ENCODE measurements at places on chromosomes 13 and 19.
A peak's percentile ranks its signal among the peaks of the same experiment; 100 is the strongest.

GRCh38 chr13:33132644-33133440 lies 116.6 kb downstream of the KL start:
- no peaks in the 10 kb centered on the region for H3K27me3 ChIP-seq
- no peak overlapping the region for H3K27ac ChIP-seq
- no peak for DNase-seq
- H3K36me3 ChIP-seq = peaks cover 16% of the 10 kb centered on the region
- peaks cover 4% of the 10 kb centered on the region for H3K4me1 ChIP-seq

DNA sequence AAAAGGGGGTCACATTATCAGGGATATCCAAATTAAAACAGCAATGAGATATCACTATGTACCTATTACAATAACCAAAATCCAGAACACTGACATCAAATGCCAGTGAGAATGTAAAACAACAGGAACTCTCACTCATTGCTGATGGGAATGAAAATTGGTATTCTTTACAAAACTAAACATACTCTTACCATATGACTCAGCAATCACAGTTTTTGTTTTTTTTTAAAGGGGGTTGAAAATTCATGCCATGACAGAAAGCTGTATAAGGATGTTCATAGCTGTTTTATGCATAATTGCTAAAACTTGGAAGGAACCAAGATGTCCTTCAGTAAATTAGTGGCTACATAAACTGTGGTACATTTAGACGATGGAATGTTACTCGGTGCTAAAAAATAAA lies 71.6 kb upstream of the SLITRK1 start:
- no peaks in the 10 kb centered on the region for H3K36me3 ChIP-seq
- no peak overlapping the region for H3K4me3 ChIP-seq
- peaks cover 5% of the 10 kb centered on the region for H3K4me1 ChIP-seq
- no peaks in the 10 kb centered on the region for H3K27me3 ChIP-seq

DNA sequence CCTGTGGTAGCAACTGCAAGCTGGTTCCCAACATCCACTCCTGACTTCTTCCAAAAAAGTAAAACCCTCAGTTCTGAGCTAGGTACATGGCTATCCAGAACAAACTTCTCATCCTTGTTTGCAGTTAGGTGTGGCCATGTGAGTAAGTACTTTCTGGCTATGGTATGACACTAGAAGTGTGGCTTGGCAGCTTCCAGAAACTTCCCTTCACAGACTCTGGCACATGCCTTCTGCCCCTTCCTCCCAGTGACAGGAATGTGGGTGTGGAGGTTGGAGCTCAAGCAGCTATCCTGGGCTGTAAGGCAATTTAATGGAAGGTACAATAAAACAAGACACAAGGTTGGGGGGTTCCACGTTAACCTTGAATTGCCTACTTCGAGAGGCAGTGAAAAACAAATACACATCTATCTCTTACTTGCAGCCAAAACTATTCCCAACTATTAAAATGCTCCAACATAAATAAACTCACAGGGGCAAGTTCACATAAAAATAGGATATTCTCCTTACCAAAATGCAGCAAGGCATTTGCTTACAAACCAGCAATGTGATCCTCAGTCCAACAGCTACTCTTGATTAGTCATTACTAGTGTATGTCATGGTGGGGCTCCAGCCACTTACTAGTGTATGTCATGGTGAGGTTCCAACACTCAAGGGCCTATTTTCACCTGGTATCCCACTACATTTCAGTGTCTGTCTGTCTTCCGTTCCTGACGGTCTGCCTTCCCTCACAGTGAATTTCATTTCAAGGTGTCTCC lies 3.1 kb downstream of the SMG9 start:
- peaks cover 40% of the 10 kb centered on the region for H3K4me1 ChIP-seq

- DNase-seq = no peak
- no peaks in the 10 kb centered on the region for H3K4me1 ChIP-seq
- H3K4me3 ChIP-seq = no peak overlapping the region
- H3K36me3 ChIP-seq = no peaks in the 10 kb centered on the region
- no peak overlapping the region for H3K27ac ChIP-seq
Observed at GRCh38 chr13:79658333-79658975, 177.5 kb downstream of the NDFIP2 start.

- peaks cover 25% of the 10 kb centered on the region for H3K36me3 ChIP-seq
- H3K27ac ChIP-seq = no peak overlapping the region
- no peak for DNase-seq
- no peak overlapping the region for H3K4me3 ChIP-seq
Observed at GRCh38 chr19:27776524-27776923, 1436.4 kb downstream of the UQCRFS1 start.

DNA sequence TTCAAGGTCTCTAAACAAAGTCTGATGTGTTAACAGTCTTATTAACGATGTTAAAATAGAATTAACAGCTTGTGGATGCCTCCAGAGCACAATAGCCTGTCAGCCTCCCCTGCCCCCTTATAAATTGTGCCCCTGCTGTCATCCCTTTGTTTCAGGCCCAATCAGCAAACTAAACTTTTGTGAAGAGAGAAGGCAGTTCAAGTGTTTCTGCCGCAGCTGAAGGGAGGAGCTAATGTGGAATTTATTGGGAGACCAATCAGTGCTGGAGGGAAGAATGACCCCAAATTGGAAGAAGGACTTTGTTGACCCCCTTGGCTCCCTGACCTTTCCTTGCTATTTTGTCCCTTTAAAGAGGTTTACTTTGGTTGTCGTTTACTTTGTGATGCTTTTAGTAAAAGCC lies 160.5 kb downstream of the TM9SF2 start:
- H3K4me1 ChIP-seq = no peaks in the 10 kb centered on the region
- no peak overlapping the region for H3K27ac ChIP-seq
- no peaks in the 10 kb centered on the region for H3K36me3 ChIP-seq
- DNase-seq = no peak
- H3K27me3 ChIP-seq = no peaks in the 10 kb centered on the region
- H3K4me3 ChIP-seq = no peak overlapping the region

DNA sequence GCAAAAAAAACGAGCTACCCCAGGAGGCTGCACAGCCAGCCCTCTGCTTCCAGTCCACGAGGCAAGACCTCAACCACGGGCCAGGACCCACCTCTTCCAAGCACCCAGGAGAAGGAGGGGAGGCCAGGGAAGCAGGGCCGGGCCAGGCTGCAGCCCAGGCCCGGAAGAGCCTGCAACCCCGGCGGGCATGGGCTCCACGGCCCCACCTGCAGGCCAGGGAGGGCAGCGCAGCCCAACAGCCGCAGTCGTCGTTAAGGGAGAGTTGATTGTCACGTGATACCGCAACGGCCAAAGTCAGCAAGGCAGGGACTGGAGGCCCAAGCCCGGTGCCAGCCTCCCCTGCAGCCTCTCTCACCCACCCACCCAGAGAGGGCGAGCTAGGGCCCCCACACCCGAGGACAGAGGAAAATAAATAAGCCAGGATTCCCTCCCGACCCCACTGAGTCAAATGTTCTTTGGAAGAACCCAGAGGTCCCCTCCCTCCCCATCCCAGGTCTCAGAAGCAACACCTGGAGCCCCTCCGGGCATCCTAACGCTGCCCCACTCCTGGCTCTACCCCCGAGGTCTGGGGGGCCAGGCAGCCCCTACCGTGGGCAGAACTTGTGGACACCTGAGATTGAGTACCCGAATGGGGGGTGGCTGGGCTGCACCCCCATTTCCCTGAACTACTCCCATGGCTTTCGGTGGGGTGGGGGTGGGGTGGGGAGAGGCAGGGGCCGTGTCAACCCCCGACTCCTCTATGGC lies 5.2 kb upstream of the REXO1 start:
- DNase-seq = peak; percentile 71
- H3K4me3 ChIP-seq = no peak overlapping the region
- H3K36me3 ChIP-seq = no peaks in the 10 kb centered on the region
- H3K27ac ChIP-seq = no peak overlapping the region
- H3K27me3 ChIP-seq = no peaks in the 10 kb centered on the region
- peaks cover 8% of the 10 kb centered on the region for H3K4me1 ChIP-seq

DNA sequence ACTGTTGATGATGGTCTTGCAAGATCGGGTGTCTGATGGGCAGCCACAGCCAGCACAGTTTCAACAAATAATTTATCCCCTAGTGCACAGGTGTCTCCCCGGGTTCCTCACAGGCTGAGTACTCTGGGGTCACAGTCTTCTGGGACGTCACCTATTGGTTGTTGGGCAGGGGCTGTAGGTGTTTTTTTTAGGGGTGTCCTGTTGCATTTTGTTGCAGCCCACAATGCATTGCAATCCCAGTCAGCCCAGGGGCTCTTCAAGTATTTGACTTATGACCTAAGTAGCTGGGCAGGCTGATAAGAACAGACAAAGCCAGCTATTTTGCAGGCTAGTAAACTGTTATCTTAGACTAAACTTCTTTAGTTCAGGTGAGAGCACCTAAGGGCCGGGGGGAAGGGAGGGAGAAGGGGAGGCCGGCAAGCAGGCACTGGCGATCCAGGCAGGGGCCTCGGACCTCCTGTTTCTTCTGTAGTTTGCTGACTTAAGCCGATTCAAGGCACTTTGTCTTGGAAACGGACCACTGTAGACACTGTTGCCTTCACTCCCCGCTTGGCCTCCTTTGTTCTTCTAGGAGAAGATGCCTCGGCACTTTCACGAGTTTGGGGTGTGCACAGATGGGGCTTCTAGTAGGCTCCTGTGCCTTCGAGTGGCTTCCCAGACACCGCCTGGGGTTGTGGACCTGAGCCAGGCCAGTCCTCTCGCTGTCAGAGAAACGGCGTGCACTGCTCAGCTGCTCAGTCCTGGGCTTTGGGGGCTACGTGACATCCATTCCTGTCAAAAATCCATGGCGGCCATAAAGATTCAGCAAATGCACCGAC lies 33.9 kb upstream of the GRTP1 start:
- peaks cover 10% of the 10 kb centered on the region for H3K4me1 ChIP-seq
- H3K36me3 ChIP-seq = no peaks in the 10 kb centered on the region
- H3K4me3 ChIP-seq = no peak overlapping the region
- no peaks in the 10 kb centered on the region for H3K27me3 ChIP-seq
- no peak overlapping the region for H3K27ac ChIP-seq

GRCh38 chr13:55673910-55674309 lies 1466.8 kb upstream of the PRR20A start:
- H3K27ac ChIP-seq = no peak overlapping the region
- DNase-seq = no peak
- H3K4me3 ChIP-seq = no peak overlapping the region
- H3K27me3 ChIP-seq = no peaks in the 10 kb centered on the region
- no peaks in the 10 kb centered on the region for H3K4me1 ChIP-seq
- H3K36me3 ChIP-seq = no peaks in the 10 kb centered on the region

DNA sequence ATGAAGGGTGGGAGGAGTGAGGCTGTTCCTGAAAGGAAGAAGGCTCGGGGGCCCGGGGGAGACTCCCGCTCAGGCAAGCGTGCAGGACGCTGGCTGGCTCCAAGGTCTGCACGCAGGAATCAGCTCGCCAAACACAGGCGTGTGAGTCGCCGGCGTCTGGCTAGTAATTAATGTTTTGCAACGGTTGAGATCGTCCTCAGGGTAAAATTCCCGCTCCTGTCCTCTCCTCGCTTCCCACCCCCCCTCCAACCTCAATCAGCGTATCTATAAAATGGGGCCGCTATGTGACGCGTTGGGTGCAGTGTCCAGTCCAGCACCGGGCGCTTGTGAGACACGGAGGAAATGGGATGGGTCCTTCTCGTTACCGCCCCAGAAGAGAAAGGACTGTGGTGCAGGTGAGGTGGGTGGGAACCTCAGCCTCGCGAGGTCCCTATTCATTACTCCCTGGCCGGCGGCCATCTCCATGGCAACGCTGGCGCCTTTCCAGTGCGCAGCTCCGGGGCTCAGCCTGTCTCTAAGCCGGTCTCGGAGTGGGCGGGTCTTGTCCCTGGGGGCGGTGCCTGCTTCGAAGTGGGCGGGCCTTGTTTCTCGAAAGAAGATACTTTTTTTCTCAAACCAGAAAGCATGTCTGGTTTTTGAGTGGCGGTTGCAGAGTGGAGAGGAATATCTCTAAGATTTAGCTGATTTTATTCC lies 6.5 kb upstream of the ZNF579 start:
- peaks cover 10% of the 10 kb centered on the region for H3K4me1 ChIP-seq
- no peaks in the 10 kb centered on the region for H3K36me3 ChIP-seq
- no peaks in the 10 kb centered on the region for H3K27me3 ChIP-seq
- H3K27ac ChIP-seq = no peak overlapping the region
- H3K4me3 ChIP-seq = peak overlapping the region; percentile 66

- peaks cover 41% of the 10 kb centered on the region for H3K4me1 ChIP-seq
- H3K4me3 ChIP-seq = no peak overlapping the region
- H3K27ac ChIP-seq = 0 out of 2 replicates have a peak overlapping the region, but pooled peaks have one; percentile 5
Observed at GRCh38 chr13:97279913-97280312, 57.8 kb downstream of the MBNL2 start.

- peaks cover 3% of the 10 kb centered on the region for H3K36me3 ChIP-seq
- no peaks in the 10 kb centered on the region for H3K27me3 ChIP-seq
- no peak for DNase-seq
- no peaks in the 10 kb centered on the region for H3K4me1 ChIP-seq
- no peak overlapping the region for H3K27ac ChIP-seq
Observed at GRCh38 chr19:56111601-56112312, 9.3 kb downstream of the ZNF787 start.

- DNase-seq = no peak
- H3K4me3 ChIP-seq = no peak overlapping the region
- H3K27ac ChIP-seq = no peak overlapping the region
- no peaks in the 10 kb centered on the region for H3K4me1 ChIP-seq
Observed at GRCh38 chr13:49341517-49341916, 93.8 kb downstream of the CDADC1 start.

- H3K4me1 ChIP-seq = peaks cover 22% of the 10 kb centered on the region
- no peaks in the 10 kb centered on the region for H3K27me3 ChIP-seq
- H3K27ac ChIP-seq = peak overlapping the region; percentile 46
- H3K36me3 ChIP-seq = no peaks in the 10 kb centered on the region
Observed at GRCh38 chr19:2554856-2555255, 78.9 kb downstream of the GADD45B start.

DNA sequence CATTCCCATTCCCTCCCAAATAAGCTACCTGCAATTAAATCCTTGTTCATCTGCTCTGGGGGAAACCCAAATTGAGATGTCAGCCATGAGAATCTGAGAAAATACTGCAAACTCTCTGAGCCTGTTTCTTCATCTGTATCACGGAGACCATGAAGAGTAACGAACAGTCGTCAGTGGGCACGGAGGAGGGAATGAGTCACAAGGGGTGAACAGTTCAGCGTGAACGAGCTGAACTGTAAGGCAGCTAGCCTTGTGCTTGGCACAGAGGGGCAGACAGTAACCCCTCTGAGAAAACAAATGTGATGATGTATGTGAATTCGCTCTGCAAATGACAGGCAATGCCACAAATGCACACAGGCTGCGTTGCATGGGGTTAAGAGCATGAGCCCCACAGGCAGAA lies 288.7 kb downstream of the FOXO1 start:
- H3K4me3 ChIP-seq = no peak overlapping the region
- no peaks in the 10 kb centered on the region for H3K36me3 ChIP-seq
- DNase-seq = no peak
- no peaks in the 10 kb centered on the region for H3K4me1 ChIP-seq

DNA sequence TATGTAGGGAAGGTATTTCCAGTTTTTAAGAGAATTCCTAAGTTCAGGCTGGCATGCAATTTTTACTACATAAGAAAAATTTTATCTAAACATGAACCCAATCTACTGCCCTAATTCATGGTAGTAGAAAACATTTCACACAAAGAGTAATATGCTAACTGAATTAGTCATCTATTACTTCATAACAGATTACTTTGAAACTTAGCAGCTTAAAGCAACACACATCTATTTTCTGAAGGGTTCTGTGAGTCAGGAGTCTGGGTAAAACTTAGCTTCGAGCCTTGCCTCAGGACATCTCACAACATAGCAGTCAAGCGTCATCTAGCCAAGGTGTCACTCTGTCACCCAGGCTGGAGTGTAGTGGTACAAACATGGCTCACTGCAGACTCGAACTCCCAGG lies 537.5 kb downstream of the DCT start:
- no peaks in the 10 kb centered on the region for H3K4me1 ChIP-seq
- H3K36me3 ChIP-seq = no peaks in the 10 kb centered on the region
- no peak overlapping the region for H3K4me3 ChIP-seq
- H3K27ac ChIP-seq = no peak overlapping the region

- H3K27me3 ChIP-seq = no peaks in the 10 kb centered on the region
- H3K4me1 ChIP-seq = peaks cover 4% of the 10 kb centered on the region
- H3K27ac ChIP-seq = no peak overlapping the region
- no peaks in the 10 kb centered on the region for H3K36me3 ChIP-seq
- DNase-seq = no peak
Observed at GRCh38 chr13:64936879-64937278, 2293.3 kb downstream of the PCDH9 start.

All from PC-3 (cell line).